Bronchial epithelial cell (primary cell): ENCODE measurements at places on chromosomes 4 and X.

GRCh38 chrX:84909151-84909550 lies 94.5 kb upstream of the APOOL start:
- DNase-seq: peak; percentile 1

- DNase-seq: peak; percentile 35
Observed at GRCh38 chr4:89222170-89222569, 85.4 kb downstream of the GPRIN3 start.

DNA sequence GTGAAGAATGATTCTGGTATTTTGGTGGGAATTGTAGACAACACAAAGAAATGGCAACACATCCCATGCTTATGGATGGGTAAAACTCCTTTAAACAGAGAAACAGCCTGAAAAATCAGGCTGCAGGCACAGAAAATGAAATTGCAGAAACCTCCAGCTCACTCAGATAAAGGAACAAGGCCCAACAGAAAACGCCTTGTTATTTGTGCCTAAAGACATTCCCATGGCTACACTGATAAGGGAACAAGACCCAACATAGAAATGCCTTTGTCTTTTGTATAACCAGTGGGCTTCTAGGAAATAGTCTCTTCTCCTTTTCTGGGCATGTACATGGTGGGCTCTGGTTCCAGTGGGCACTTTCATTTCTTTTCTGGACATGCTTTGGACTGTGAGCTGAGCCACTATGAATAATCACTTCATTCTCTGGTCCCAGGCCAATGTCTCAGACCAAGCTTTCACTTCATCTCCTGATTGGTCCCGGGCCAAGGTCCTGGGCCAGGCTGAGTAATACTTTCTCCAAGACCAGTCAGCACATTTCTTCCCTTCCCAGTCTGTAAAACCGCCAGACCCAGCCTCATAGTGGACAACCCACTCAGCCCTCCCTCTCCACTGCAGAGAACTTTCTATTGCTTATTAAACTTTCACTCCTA lies 160.5 kb downstream of the TBX22 start:
- DNase-seq: no peak

GRCh38 chr4:168631241-168632162 lies 134.7 kb downstream of the PALLD start:
- DNase-seq: peak; percentile 33

- DNase-seq: no peak
Observed at GRCh38 chr4:76492055-76492454, 57.0 kb downstream of the SHROOM3 start.

DNA sequence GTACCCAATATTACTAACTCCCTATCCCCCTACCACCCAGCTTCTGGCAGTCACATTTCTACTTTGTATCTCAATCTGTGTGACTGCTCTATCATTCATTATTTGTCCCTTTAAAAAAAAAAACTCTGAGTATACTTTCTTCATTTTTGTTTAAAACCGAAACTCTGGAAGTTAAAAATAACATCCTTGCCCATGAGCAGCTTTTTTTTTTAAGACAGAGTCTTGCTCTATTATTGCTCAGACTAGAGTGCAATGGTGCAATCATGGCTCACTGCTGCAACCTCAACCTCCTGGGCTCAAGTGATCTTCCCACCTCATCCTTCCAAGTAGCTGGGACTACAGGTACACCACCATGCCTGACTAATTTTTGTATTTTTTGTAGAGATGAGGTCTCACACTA lies 15.8 kb downstream of the UBE2K start:
- no peak for DNase-seq

DNA sequence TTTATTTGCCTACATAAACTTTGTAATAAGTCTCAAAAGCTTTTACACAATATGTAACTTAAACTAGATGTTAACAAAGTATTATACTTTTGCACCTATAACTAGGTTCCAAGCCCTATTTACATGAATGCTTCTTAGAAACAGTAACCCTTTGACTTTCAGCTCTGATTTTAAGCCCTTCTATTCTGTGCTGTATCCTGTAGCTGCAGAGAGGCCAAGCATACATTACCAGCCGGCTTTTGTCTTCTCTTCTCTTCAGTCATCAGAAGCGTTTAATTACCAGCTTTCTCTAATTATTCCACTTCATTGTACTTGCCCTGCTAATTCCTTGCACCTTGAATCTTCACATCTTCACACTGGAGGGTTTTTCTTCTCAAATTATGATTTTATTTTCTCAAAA lies 403.1 kb downstream of the PDGFC start:
- no peak for DNase-seq

DNA sequence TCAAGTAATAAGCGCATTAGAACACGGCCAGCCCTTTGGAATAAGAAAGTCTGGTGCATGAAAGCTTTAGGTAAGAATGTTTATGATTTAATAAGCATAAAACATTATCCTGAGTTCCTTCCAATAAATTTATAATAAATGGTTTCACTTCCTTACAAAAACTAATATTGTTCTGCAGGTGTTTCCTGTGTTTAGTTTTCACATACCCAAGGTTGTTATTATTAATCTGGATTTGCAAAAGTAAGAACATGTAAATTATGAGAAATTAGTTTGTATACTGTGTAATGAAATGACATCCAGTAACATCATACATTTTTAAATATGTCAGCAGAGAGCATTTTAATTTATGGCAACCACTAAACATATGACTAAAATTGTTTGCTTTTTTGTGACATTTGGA lies 72.1 kb downstream of the BANK1 start:
- no peak for DNase-seq

DNA sequence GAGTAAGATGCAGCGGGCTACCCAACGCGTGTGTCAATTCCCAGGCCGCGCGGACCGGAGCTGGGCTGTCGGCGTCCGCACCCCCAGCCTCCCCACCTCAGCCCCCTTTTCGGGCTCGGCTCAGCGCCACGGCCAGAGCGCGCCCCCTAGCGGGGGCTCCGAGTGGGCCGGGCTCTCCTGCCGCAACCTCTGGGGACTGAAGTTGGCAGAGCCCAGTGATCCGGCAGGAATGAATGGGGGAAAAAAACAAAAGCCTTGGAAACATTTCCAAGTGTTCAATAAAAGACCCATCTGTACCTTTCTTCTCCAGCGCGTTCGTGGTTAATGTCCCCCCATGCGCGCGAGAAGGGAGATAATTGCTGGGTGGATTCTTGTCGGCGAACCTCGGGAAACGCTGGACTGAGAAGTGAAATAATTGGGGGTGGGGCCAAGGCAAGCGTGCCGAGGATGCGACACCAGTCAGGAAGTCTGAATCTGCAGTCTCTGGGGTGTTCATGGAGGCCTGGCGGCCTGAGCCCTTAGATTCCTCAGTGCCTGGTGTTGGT lies 5.2 kb upstream of the ARX start:
- no peak for DNase-seq

DNA sequence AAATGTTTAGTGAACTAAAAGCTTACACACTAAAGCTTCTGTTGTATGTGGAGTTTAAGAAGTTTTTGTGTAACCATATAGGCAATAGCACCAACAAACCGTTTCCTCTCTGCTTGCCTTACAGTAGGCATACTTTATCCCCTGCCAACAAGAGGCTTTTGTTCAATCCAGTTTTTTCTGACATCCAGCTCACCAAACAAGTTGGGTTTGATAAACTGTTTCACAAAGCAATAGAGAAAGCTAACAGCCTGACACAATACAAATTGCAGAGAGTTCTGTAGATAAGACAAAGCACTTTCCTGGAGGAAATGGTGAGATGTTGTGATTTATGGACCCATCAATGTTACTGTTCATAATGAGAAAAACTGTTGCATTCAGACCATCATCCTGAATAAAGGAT lies 53.8 kb downstream of the PACRGL start:
- no peak for DNase-seq

- peak; percentile 33 for DNase-seq
Observed at GRCh38 chr4:176981074-176981473, 188.4 kb upstream of the VEGFC start.

DNA sequence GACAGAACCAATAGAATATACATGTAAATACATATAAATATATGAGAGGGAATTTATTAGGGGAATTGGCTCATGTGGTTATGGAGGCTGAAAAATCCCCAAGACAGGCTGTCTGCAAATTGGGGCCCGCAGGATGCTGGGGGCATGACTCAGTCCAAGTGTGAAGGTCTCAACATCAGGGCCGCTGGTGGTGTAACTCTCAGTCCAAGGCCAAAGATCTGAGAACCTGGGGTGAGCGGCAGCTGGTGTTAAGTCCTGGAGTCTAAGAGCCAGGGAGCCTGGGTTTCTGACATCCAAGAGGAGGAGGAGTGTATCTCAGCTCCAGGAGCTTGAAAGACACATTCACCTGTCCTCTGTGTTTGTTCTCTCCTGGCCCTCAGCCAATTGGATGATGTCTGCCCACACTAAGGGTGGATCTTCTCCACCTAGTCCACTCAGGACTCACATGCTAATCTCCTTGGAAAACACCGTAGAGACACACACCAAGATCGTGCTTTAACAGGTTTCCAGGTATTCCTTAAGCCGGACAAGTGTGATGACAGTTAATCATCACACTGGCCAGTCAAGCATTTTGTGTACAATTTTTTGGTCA lies 28.9 kb downstream of the TIGD2 start:
- no peak for DNase-seq

DNA sequence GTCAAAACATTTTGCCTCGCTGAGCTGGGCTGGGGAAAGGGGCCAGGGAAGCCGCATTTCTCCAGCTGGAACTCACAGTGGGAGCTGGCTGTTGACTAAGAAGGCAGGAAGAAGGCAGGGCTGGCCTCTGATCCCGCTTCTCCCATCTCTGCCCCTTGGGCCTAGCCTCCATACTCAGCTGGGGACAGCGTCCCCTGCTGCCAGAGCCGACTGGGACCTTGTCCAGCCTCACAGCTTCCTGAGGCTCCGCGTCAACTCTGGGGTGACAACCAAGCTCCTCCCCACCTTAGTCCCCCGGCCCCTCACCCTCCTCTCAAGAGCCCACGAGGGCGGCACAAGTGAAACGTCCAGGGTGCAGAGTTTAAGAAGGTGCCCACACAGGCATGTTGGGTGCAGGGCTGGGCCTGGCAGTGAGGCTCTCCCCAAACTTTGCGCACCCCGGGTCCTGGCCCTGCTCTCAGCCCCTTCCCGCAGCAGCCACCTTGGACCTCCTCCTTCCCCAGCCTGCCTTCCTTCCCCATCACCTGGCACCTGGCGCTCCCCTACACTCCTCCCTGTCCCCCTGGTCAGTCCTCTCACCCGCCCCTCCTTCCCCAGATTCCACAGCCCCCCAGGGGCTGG lies 100.8 kb downstream of the PSAPL1 start:
- no peak for DNase-seq

DNA sequence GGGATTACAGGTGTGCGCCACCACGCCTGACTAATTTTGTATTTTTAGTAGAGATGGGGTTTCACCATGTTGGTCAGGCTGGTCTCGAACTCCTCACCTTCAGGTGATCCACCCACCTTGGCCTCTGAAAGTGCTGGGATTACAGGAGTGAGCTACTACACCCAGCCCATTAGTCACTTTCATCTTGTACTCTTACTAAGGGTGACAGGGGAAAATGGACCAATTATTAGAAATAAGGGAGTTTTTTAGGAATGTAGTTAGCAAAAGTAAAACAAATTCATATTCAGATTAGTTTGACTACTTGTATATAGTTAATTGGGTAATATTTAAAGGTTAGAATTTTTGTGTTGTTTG lies 26.1 kb downstream of the SMARCA5 start:
- DNase-seq: no peak

- DNase-seq: no peak
Observed at GRCh38 chr4:95188701-95189370, 359.9 kb downstream of the UNC5C start.

DNA sequence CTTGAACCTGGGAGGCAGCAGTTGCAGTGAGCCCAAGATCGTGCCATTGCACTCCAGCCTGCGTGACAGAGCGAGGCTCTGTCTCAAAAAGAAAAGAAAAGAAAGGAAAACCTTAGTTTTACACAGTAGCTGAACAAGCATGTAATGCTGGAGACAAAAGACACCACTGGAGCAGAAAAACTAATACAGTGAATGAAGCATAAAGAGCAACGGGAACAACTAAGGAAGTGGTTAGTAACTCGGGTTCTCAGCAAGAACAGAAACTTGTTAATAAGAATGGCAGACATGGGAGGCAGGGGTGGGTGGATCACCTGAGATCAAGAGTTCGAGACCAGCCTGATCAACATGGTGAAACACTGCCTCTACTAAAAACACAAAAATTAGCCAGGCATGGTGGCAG lies 263.7 kb downstream of the FSTL5 start:
- no peak for DNase-seq

DNA sequence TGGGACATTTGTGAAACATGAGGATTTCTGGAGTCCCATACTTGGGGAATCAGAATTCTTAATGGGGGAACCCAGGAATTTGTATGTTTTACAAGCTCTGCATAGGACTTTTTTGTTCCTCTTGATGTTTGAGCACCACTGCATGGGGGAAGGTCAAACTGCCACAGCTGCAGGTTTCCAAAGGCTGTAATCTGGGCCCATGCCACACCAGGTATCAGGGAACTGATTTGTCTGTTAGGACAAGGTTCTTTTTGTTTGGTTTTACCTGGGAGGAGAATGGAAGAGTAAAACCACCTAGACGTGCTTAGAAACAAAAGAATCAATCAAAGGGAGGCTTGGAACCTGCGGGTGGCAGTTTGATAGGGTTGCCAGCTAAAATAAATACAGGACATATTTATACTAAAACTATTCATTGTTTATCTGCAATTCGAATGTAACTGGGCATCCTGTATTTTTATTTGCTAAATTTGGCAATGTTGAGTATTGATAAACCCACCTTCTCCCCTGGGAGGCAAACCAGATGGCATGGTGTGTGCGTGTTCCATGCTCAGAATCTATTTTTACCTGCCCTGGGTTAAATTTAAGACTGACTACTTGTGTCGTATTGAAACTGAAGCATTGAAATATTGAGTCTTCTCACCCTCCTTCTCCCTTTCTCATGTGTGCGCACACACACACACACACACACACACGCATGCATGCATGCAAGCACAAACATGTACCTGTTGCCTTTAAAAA lies 63.7 kb downstream of the TMEM164 start:
- DNase-seq: no peak
